ENCODE measurements at places on chromosomes 16 and 17. TPM values are rescaled to one million over a fixed set of nuclear protein-coding genes. Genes with fewer than 3 reads are reported as not detected.

The TBX21 gene
- not detected for total RNA-seq

The LGALS9 gene
- total RNA-seq, result 3.0 TPM

The WNT9B gene
- total RNA-seq, result not detected

The CES5A gene
- total RNA-seq, result not detected

The CMIP gene
- total RNA-seq, result 4.1 TPM

The CEP20 gene
- total RNA-seq, result 20.7 TPM

The GLP2R gene
- total RNA-seq, result not detected

The OR4D1 gene
- total RNA-seq, result not detected

The ORC6 gene
- total RNA-seq, result 0.94 TPM

The PMM2 gene
- total RNA-seq, result 28.8 TPM

The HOXB13 gene
- not detected for total RNA-seq

The CPHXL2 gene
- not detected for total RNA-seq

The HSD17B2 gene
- 0.35 TPM for total RNA-seq

The TMC7 gene
- 0.12 TPM for total RNA-seq

The DPEP1 gene
- under 0.01 TPM for total RNA-seq

The CACNA1G gene
- total RNA-seq, result under 0.01 TPM

The FBXW10 gene
- total RNA-seq, result under 0.01 TPM

The ETV4 gene
- total RNA-seq, result 2.9 TPM
